ENCODE measurements at places on chromosomes 16 and 17. TPM values are rescaled to one million over a fixed set of nuclear protein-coding genes. Genes with fewer than 3 reads are reported as not detected.

Gene MAP3K14
- 12.4 TPM for total RNA-seq

GRCh38 chr17:75783069-75783783, 1.4 kb upstream of the UNK start:
- no peaks in the 10 kb centered on the region for H3K36me3 ChIP-seq
- H3K4me1 ChIP-seq, result peaks cover 26% of the 10 kb centered on the region
- no peaks in the 10 kb centered on the region for H3K27me3 ChIP-seq

Gene OR3A3
- total RNA-seq, result not detected

Gene IL34
- 5.4 TPM for total RNA-seq

GRCh38 chr16:57134982-57135381, 42.6 kb downstream of the CPNE2 start:
- H3K4me3 ChIP-seq, result no peak overlapping the region
- no peaks in the 10 kb centered on the region for H3K27me3 ChIP-seq
- H3K4me1 ChIP-seq, result no peaks in the 10 kb centered on the region
- H3K36me3 ChIP-seq, result no peaks in the 10 kb centered on the region

DNA sequence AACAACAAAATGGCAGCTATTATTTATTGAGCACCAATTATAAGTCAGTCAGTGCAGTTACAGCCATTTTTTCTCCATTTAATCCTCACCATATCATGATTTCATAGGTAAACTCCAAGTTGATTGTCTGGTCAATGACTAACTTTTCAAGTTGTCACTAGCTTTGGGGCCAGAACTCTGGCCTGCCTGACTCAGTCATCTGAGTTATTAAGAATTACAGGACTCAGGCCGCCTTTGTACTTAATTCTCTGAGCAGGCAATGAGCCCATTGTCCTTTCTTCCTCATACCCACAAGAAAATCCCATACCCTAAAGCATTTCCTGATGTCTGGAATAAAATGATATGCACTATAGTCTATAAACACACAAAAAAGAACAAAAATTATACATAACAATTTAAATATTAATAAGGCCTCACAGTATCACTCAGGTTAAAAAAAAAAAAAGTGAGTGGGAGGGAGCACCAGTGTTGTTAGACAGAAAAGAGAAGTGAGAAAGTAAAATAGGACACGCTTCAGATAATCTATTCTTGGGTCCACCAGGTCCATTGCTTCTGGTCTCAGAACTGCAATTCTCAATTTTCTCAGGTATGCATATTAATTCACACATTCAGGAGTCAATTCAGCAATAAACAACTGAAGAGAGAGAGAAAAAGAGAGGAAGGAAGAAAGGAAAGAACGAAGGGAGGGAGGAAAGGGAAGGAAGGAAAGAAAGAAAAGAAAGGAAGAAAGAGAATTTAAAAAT, 70.2 kb downstream of the SPAG9 start:
- no peak for DNase-seq
- no peak overlapping the region for H3K27ac ChIP-seq

DNA sequence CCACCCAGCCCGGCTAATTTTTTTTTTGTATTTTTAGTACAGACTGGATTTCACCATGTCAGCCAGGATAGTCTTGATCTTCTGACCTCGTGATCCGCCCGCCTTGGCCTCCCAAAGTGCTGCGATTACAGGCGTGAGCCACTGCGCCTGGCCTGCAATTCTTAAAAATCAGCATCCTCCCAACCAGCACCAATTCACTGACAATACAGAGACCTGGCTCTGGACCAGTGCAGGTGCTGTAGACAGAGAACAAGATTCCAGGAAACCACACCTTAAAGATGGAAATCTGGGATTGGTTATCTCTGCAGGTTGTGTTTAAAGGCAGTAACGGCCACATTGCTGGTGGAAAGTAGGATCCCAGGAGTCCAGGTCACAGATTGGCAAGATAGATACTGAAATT, 33.6 kb downstream of the TBC1D3B start:
- no peak overlapping the region for H3K27ac ChIP-seq
- no peaks in the 10 kb centered on the region for H3K36me3 ChIP-seq
- no peaks in the 10 kb centered on the region for H3K27me3 ChIP-seq
- DNase-seq, result no peak
- H3K4me3 ChIP-seq, result no peak overlapping the region
- H3K4me1 ChIP-seq, result no peaks in the 10 kb centered on the region

DNA sequence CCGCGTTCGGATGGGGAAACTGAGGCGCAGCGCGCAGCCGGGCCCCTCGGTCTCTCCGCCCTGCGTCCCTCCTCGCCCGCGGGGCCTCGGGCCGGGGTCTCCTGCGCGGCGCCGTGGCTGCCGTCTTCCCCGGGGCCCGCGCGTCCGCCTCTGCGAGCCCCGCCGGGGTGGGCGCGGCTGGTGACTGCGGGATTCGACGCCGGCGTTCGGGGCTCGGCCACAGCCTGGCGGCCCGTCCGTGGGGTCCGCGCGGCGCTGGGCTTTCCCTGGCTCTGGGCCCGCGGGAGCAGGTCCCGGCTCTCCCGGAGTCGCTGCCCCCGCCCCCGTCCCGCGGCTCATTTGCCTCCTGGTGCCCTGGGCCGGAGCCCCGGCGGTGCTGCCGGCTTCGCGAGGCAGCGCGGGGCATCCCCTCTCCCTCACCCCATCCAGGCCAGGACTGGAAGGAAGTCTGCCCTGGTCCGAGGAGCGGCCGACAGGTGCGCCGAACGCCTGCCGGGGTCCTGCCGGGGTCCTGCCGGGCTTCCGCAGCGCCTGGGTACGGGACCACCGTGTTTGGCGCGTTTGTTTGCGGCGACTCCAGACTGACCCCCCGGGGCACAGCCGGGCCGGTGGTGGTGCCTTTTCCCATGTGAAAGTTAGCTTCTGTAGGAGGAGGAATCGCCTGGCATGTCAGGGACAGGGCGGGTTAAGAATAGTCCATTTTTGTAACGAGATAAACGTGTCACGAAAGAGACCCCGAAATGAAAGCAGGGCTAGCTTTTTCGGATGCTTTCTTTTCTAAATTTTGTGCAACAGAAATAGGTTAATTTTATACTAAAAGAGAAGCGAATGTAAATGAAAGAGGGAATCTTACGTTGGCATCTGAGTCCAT, 671 bp downstream of the CHMP6 start:
- no peaks in the 10 kb centered on the region for H3K36me3 ChIP-seq
- H3K27me3 ChIP-seq, result no peaks in the 10 kb centered on the region
- peak overlapping the region; percentile 59 for H3K27ac ChIP-seq
- no peak for DNase-seq
- peaks cover 19% of the 10 kb centered on the region for H3K4me1 ChIP-seq

Gene CIBAR2
- not detected for total RNA-seq

GRCh38 chr16:74633686-74634085, 26.8 kb upstream of the GLG1 start:
- H3K4me3 ChIP-seq, result no peak overlapping the region
- no peak overlapping the region for H3K27ac ChIP-seq
- no peaks in the 10 kb centered on the region for H3K4me1 ChIP-seq

DNA sequence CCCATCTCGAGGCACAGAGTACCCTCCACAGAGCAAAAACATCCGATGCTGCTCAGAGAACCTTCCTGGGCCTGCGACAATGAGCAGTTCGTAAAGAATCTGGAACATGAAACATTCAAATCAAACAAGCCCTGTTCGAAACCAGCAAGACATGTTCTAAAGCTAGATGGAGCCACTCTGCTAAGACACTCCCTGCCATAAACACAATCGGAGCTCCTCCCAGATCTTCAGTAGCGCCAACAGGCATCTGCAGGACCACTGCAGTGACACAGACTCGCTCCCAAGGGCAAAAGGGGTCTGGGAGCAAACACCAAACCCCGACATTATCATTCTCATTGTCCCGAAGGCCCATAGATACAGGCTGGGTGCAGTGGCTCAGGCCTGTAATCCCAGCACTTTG, 108.7 kb downstream of the ZFHX3 start:
- no peak for DNase-seq
- H3K27ac ChIP-seq, result peak overlapping the region; percentile 82
- no peaks in the 10 kb centered on the region for H3K36me3 ChIP-seq
- no peak overlapping the region for H3K4me3 ChIP-seq
- no peaks in the 10 kb centered on the region for H3K27me3 ChIP-seq

Gene SPNS2
- total RNA-seq, result 8.0 TPM

GRCh38 chr17:1718362-1719165, 5.9 kb upstream of the WDR81 start:
- H3K27me3 ChIP-seq, result no peaks in the 10 kb centered on the region
- DNase-seq, result no peak
- H3K4me1 ChIP-seq, result peaks cover 34% of the 10 kb centered on the region
- no peaks in the 10 kb centered on the region for H3K36me3 ChIP-seq
- H3K4me3 ChIP-seq, result no peak overlapping the region

- no peak overlapping the region for H3K4me3 ChIP-seq
- H3K27me3 ChIP-seq, result no peaks in the 10 kb centered on the region
- no peak overlapping the region for H3K27ac ChIP-seq
- H3K36me3 ChIP-seq, result no peaks in the 10 kb centered on the region
- DNase-seq, result no peak
Measured at GRCh38 chr17:81447331-81447933, 52.2 kb downstream of the BAHCC1 start.

Gene EXOC7
- total RNA-seq, result 138 TPM

GRCh38 chr17:4199818-4200402, 56.9 kb downstream of the CYB5D2 start:
- H3K36me3 ChIP-seq, result no peaks in the 10 kb centered on the region
- H3K4me3 ChIP-seq, result no peak overlapping the region
- DNase-seq, result no peak
- H3K4me1 ChIP-seq, result peaks cover 9% of the 10 kb centered on the region

Gene NAT9
- 45.6 TPM for total RNA-seq

DNA sequence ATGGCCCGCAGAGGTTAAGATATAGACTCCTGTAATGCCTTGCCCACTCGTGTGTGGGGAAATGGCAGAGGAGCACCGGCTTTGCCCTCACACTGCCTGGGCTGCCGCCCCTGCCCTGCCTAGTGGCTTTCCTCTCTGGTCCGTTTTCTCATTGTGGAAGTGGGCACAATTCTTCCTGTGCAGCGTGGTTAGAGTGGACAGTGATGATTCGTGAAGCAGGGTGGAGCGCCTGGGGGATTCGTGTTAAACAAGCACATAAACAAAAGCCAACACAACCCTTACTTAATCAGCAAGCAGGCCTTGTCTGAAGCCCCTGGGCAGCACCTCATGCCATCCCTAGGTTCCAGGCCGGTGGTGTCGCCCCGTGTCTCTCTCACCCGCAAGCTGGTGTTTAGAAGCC, 269.7 kb downstream of the SEC14L1 start:
- no peaks in the 10 kb centered on the region for H3K36me3 ChIP-seq
- H3K27me3 ChIP-seq, result no peaks in the 10 kb centered on the region
- H3K4me1 ChIP-seq, result peaks cover 37% of the 10 kb centered on the region
- DNase-seq, result no peak

Gene FGF11
- 4.2 TPM for total RNA-seq

Gene CDRT15L2
- total RNA-seq, result 6.7 TPM

DNA sequence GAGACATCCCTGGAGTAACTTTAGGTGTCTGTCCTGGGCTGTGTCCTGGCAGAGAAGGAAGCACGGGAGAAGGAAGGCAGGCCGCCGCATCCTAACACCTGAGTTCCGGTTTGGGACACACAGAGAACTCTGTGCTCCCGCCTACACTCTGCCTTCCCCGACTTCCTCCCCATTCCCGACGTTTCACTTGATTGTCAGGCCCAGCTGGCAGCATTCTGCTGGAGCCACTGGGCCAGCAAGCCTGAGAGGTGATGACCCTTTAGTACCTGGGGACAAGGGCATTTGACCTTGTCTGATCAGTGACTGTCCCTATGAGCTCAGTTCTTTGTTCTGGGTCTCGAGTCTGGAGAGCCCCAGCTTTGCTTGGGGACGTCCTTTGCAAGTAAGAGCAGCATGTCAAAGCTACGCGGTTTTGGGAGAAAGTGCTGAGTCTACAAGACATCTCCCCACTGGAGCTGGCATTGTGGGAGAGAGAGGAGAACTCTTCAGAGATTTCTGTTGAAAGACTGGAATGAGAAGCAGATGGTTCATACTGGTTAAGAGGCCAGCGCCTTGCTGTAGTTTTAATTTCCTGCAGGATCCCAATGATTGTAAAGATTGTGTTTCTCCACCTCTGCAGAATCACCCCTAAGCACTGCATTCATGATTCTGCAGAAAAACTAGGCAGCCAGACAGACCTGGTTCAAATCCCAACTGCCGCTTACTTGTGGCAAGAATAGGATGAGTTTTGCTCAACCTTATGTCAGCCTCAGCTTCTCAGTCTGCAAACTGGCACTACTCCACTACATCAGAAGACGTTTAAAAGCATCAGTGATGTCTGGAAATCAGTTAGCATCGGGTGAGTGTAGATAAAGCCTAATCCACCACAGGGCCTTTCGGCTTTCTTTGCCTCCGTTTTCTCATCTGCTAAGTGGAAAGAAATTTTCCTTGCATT, 20.6 kb downstream of the ABAT start:
- DNase-seq, result no peak
- no peaks in the 10 kb centered on the region for H3K4me1 ChIP-seq
- H3K27ac ChIP-seq, result no peak overlapping the region
- H3K27me3 ChIP-seq, result no peaks in the 10 kb centered on the region
- H3K4me3 ChIP-seq, result no peak overlapping the region

DNA sequence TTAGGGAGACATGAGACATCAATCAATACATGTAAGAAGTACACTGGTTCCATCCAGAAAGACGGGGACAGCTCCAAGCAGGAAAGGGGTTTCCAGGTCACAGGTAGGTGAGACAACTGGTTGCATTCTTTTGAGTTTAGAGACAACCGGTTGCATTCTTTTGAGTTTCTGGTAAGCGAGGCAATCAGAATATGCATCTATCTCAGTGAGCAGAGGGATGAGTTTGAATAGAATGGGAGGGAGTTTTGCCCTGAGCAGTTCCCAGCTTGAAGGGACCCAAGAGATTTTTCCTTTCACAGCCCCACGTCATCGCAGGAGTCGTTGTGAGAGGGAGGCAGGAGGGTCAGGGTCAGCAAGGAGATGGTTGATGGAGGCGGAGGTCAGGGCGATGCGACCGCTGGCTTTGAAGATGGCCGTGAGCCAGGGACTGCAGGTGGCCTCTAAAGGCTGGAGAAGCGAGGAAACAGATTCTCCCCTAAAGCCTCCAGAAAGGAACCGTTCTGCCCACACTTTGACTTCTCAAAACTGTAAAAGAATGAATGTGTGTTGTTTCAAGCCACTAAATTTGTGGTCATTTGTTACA, 36.5 kb downstream of the IRF8 start:
- no peak for DNase-seq
- H3K27ac ChIP-seq, result no peak overlapping the region
- H3K4me3 ChIP-seq, result no peak overlapping the region
- H3K36me3 ChIP-seq, result no peaks in the 10 kb centered on the region

GRCh38 chr16:80557037-80557436, 16.2 kb downstream of the DYNLRB2 start:
- H3K27ac ChIP-seq, result no peak overlapping the region
- no peak overlapping the region for H3K4me3 ChIP-seq
- no peaks in the 10 kb centered on the region for H3K27me3 ChIP-seq
- H3K4me1 ChIP-seq, result no peaks in the 10 kb centered on the region
- no peaks in the 10 kb centered on the region for H3K36me3 ChIP-seq
- no peak for DNase-seq

GRCh38 chr17:13792314-13792713, 190.6 kb upstream of the HS3ST3A1 start:
- no peaks in the 10 kb centered on the region for H3K36me3 ChIP-seq
- no peaks in the 10 kb centered on the region for H3K4me1 ChIP-seq
- H3K27ac ChIP-seq, result no peak overlapping the region
- no peak overlapping the region for H3K4me3 ChIP-seq

GRCh38 chr16:23009075-23009474, 140.2 kb downstream of the USP31 start:
- no peaks in the 10 kb centered on the region for H3K36me3 ChIP-seq
- H3K27me3 ChIP-seq, result no peaks in the 10 kb centered on the region
- H3K27ac ChIP-seq, result no peak overlapping the region
- no peak overlapping the region for H3K4me3 ChIP-seq
- DNase-seq, result no peak

Measured in testis (tissue), 5 donors.